ENCODE measurements at places on chromosomes 5 and 9. TPM values are rescaled to one million over a fixed set of nuclear protein-coding genes. Genes with fewer than 3 reads are reported as not detected.

- no peak for DNase-seq
Measured at GRCh38 chr9:3497401-3497800, 28.4 kb downstream of the RFX3 start.

DNA sequence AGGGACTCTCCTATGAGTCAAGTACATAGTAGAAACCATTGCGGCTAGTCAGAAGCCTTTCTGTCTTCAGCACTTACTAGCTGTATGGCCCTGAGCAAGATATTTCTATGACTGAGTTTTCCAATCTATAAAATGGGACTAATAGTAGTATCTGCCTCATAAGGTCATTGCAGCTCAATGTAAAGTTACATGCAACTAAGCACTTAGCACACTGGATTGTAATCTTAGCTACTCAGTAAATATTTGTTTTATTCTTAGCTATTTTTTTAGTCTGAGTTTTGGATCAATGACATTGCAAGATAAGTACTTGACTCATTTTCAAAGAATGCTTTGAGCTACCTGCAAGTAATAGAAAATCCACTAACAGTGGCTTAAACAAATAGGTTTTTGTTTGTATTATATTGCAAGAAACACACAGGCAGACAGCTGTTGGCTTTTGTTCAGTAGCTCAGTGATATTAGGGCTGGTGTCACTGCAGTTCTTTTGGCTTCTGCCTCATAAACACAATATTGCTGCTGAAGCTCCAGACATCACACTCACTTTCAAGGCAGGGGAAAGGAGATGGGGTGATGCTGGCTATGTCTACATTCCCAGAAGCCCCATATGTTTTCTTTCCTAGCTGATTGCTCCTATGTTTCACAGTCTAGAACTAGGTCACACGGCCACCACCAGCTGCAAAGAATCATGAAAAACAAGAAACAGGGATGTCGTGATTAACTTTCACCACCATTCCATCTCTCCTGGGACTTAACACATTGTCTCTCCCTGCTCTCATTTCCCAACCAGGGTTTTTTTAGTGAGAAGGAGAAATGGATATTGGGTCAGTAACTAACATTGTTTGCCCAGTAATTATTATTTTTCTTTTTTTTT, 26.9 kb upstream of the FAT2 start:
- DNase-seq, result no peak

Gene MEF2C
- total RNA-seq, result 10.8 TPM

Gene AIF1L
- total RNA-seq, result not detected

Gene PCDH1
- not detected for total RNA-seq

DNA sequence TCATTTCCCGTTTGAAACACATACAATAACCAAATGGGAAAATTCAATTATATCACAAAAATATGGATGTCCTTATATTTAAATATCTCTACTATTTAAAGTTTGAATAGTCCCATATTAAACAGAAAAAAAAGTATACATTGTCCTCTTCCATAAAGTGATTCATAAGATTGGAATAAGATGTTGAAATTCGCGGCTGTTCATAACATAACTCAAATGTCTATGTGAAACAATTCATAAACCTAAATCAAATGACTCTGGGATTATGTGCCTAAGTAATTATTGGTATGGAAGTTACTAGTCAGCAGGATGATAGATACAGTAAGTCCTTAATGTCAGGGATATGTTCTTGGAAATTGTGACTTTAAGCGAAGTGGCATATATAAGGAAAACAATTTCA, 3.9 kb upstream of the EFNA5 start:
- no peak for DNase-seq

DNA sequence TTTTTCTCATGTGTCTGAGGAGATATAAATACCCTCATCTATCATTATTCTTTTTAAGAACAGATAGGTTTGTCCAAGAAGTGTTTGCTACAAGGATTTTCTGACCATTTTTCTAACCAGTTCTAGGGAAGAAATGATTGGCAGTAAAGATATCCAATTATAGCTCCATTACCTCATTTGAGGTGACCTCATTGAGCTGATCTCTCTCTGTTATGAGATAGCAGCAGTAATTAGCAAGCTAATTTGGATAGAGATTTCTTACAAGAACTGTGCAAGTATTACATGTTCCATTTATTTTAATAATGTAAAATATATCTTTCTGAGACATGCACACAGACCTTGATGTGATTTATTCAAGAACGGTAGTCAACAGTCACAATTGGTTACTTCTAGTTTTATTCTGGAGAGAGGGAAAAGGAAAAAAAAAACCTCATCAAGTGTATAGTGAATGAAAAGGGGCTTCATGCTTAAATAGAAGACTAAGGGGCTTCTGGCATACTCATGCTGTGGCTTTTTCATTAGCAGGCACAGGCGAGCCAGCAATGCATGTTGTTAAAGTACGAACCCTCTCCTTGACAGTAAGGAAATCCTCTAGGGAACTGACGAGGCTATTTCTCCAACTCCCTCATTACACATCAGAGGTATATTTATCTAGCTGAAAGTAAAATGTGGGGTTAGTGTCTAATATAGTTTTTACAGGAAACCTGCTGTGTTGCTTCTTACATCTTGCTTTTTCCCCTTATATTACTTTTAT, 127.3 kb downstream of the NUDT12 start:
- no peak for DNase-seq

DNA sequence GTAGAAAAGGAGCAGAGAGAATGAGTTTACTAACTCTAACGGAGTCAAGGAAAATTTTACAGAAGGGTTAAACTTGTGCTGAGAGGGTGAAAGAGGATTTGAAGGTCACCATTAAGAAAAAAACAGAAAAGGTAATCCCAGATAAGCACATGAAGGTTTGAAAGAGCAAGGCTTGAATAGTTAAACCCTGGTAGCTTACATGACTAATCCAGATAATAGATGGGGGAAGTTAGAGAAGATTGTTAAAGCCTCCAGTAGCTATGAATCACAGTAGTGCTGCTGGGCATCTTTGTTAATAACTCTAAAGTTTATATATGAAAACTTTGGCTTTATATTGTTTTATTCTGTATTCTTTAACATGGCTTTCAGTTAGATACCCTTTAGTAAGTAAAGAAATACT, 354.5 kb upstream of the FTMT start:
- no peak for DNase-seq

DNA sequence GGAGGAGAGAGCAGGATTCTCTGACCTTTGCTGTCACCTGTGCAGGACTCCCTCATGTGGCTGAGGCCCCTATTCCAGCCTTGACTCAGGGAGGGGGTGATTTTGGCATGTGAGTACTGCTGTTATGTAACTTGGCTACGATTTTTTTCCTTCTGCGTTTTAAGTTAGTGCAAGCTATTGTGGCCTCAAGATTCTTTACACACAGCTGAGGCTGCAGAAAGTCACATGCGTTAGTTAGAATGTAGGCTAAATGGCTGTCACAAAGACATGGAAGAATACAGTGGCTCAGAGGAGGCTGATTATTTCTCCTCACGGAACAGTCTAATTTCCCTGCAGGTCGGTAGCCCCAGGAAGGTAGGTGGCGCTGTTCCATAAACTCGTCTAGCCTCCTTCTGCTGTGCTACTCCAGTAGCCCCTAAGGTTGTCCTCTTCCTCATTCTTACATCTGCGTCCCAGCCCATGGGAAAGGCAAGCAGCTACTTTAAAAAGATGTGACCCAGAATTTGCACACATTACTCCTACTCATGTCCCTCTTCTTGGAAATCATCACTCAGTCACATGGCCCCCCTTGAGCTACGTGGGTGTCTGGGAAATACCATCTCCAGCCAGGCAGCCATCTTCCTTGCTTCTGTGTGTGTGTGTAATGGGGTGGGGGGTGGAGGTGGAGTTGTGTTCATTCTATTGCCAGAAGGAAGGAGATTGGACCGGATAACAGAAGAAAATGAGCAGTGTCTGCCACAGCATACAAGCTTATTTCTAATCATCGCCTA, 486.6 kb downstream of the CCDC171 start:
- DNase-seq, result no peak

- DNase-seq, result no peak
Measured at GRCh38 chr5:149441194-149441753, 62.2 kb upstream of the IL17B start.

Gene PCDHB16
- total RNA-seq, result not detected

- no peak for DNase-seq
Measured at GRCh38 chr9:4831119-4831518, 38.4 kb downstream of the RCL1 start.

Gene ZNF454
- total RNA-seq, result 0.49 TPM

DNA sequence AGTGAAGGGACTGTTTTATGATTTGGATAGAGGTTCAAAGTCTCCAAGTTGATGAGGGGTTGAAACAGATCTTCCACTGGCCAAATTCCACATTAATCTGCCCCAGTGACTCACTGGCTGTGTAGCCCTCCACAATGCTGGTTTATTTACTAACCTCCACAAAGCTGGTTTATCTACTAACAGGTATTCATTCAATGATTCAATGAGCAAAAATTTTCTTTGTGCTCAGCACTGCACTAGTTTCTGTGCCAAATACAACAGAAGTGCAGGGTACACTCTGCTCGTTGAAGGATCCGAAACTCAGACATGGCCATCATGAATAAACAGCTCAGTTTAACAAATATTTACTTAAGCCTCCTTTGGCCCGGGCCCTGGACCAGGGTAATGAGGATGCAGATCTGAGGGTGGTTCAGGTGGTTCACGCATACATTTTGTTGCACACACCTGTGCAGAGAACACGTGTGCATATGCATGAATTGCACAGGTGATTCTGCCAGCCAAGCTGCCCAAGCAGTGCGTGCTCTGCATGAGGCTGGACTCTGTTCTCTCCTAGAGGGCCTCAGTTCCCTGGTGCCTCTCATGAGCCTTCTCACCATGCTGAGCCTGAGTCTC, 71.0 kb downstream of the SH3PXD2B start:
- no peak for DNase-seq

Gene SERF1B
- 16.3 TPM for total RNA-seq

DNA sequence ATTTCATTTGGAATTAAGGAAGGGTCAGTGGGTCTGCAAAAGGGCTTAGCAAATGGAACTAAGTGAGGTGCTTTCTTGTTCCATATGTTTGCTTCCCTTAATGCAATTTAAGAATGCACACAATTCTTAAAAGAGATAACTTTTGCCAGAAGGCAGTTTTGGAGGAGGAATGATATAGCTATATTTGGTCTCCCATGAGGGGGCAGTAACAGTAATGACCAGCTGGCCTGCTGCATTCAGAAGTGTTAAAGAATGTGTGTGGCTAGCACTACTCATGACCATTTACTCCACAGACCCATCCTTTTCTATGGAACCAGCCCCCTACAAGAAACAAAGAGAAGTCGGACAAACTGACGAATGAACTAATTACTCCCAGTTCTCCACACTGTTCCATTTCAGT, 638.9 kb downstream of the RAB3C start:
- no peak for DNase-seq

Gene SIT1
- 24.2 TPM for total RNA-seq

DNA sequence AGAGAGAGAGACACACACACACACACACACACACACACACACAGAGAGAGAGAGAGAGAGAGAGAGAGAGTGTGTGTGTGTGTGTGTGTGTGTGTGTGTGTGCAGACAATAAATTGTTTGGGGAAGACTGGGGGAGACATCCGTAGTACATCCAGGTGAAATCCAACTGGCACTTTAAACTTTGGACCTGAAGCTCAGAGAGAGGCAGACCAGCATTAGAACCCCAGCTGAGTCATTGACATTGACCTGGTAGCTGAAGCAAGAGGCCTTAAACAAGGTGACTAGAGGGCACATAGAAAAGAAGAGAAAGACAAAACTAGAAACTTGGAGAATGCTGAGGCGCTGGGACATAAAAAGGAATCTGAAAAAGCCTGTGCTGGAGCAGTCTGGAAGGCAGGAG, 251.5 kb downstream of the CRB2 start:
- no peak for DNase-seq

Gene PHF24
- not detected for total RNA-seq

DNA sequence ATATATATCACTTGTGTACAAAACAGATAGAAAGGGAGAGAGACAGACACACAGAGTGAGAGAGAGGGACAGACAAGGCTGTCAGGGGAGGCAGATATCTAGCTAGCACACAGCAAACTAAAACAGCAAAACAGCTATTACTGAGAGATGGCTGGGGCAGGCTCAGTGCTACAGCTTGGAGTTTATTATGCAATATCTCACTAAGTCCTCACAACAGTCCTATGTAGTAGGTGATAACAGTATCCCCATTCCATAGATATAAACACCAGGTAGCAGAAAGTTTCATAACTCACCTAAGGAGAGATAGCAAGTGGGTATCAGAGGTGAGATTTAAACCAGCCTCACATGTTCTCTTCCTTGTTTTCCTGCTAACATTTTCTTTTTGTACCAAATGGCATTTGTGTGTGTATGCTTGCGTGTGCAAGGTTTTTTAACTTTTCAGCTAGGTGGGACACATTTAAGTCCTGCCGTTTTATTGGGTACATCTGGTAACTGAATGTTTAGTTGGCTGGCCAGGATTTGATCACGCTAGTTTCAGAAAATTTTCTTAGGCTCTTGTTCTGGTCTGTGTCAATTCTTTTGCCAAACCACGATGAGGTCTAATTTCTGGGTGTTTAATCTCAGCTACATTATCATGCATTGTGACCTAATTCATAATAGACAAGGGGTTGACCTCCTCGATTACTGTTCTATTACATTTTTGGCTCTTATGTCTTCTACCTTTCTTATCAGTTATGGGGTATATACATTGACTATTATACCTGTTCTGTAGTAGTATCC, 105.1 kb downstream of the LMNB1 start:
- DNase-seq, result no peak

Gene KCNMB1
- total RNA-seq, result not detected

Gene PCDHB13
- not detected for total RNA-seq

DNA sequence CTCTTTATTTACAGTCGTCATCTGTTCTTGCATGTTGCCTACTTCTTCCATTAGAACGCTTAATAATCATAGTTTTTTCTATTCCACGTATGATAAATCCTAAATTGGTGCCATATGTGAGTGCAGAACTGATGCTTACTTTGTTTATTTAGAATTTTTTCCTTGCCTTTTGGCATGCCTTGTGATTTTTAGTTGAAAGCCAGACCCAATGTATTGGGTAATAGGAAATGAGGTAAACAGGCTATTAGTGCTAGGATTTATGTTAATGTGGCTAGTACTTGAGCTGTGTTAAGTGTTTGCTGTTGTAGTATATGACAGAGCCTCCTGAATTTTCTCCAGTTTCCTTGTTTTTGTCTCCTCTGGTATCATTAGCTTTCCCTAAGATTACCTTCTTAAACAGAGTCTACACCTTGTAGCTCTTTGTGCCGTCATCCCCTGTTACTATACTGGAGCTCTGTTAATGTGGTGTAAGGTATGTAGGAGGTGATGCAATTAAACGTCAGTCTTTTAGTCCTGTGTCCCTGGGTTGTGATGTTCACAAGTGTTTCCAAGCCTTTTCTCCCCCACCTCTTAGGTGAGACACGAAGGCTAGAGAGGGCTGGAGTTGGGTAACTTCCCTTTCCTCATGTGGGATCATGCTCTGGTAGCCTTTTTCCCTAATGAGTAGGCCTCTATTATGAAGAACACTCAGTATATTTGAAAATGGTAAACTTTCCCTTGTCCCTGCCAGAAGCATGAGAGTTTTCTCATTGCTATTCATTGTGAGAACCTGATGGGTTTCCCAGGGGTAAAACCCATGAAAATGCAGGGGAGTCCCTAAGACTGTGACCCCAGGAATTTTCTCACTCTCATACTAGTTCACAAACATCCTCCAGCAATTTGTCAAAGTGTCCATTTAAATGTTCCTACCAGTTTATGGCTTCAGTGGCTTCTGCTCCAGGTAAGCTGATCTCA, 21.2 kb downstream of the SPATA31D3 start:
- DNase-seq, result no peak

- no peak for DNase-seq
Measured at GRCh38 chr9:27880156-27880555, 306.9 kb upstream of the C9orf72 start.

All from naive thymus-derived CD8-positive, alpha-beta T cell (primary cell).